ENCODE measurements at places on chromosomes 16 and 17.
A peak's percentile ranks its signal among the peaks of the same experiment; 100 is the strongest.

GRCh38 chr16:13289515-13289914 is 388.1 kb downstream of the SHISA9 start:
- DNase-seq = no peak

- DNase-seq = peak; percentile 50
Observed at GRCh38 chr16:23420011-23420410, 33.0 kb downstream of the COG7 start.

GRCh38 chr16:48393485-48394354 is 8.5 kb upstream of the SIAH1 start:
- DNase-seq = peak; percentile 58

GRCh38 chr16:20870122-20870820 is 29.9 kb downstream of the DCUN1D3 start:
- no peak for DNase-seq

- DNase-seq = peak; percentile 14
Observed at GRCh38 chr16:86700046-86700945, 121.9 kb downstream of the FOXL1 start.

DNA sequence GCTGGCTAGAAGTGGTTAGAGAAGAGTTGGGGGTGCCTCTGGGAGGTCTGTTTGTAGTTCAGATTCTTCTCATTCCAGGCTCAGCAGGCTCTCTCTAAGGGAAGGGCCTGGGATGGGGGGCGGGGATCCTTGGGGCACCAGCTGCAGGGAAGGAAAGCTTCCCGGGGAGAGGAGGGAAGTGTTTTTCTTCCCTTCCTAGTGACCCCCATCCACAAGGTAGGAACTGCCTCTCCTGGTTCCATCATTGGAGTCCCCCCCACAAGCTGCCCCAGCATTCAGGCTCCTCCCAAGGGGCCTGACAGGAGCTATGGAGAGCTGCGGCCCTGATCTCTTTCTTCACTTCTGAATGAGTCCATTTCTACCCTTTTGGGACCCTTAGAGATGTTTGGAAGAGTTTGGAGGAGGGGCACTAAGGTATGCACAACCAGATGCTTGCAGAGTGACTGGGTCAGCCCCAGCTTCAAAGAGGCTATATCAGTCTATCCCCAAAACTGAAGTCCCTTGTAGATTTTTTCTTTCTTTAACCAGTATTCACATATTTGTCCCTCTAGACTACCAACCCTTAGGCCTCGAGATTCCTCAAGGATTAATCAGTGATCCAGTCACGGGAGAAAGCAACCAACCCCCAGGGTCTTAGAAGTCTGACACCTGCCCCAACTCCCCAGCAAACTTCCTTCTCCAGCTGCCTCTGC is 13.9 kb upstream of the FZD2 start:
- peak; percentile 96 for DNase-seq

DNA sequence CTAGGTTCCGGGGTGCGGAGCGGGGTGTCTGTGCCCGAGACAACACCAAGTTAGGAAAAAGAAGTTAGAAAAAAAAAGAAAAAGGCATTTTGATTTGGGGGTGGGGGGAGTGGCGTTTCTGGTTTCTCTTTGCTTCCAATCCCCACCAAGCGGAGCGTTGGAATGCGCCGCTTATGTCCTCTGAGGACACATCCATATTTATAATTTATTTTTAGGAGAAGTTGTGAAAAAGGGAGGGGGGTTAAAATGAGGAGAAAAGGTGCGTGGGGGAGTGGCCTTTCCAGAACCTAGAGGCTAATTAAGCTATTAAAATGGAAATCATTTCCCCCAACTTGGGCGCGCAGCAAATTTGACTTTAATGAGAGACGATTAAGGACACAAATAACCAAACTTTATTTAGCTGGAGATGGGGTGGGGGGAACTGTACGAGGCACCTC is 232.1 kb downstream of the MRTFB start:
- DNase-seq = peak; percentile 36

DNA sequence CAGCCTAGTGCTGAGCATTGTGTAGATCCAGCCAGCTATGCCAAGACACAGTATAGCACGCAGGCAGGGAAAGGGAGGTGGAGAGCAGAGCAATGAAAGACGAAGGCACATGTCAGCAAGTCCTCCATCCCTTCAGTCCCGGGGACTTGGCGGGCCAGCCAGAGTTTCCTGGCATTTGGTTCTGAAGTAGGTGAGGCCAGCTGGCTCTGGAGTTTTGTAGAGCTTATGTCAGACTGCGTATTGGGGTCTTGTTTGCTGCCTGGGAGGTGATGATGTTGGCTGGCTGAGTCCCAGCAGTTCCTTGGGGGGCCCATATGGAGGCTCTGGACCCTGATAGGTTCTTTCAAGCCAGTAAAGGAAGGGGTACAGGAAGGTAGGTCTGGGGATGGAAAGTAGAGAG is 55.7 kb upstream of the AKTIP start:
- DNase-seq = no peak

- DNase-seq = no peak
Observed at GRCh38 chr16:16121185-16121727, 102.0 kb downstream of the ABCC6 start.

GRCh38 chr17:61047515-61047914 is 352.1 kb upstream of the TBX2 start:
- no peak for DNase-seq

DNA sequence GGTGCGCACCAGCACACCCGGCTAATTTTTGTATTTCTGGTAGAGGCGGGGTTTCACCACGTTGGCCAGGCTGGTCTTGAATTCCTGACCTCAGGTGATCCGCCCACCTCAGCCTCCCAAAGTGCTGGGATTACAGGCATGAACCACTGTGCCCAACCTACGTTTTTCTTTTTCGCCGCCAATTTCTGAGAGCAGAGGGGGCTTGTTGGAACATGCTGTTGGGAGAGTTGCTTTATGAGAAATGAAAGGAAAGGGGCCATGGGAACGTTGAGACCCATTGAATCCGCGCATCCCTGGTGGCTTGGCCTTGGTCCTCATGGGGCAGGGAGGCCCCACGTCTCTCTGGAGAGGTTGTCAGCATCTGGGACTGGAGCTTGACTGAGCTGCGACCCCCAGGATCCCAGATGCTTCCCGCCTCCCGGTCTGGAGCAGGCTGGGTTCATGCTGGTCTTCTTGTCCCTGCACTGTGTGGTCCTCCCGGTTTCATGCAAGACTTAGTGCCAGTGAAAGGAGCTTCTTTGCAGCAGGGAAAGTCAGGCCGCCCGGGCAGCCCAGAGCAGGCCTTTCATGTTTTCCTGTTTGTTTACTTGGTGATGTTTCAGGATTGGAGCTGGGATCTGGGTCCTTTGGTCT is 22.8 kb downstream of the CRISPLD2 start:
- no peak for DNase-seq

GRCh38 chr16:54280751-54281150 is 5.8 kb downstream of the IRX3 start:
- peak; percentile 36 for DNase-seq

GRCh38 chr16:47110939-47111338 is 32.8 kb downstream of the NETO2 start:
- DNase-seq = no peak

GRCh38 chr17:54861471-54861983 is 39.1 kb upstream of the TOM1L1 start:
- DNase-seq = no peak

DNA sequence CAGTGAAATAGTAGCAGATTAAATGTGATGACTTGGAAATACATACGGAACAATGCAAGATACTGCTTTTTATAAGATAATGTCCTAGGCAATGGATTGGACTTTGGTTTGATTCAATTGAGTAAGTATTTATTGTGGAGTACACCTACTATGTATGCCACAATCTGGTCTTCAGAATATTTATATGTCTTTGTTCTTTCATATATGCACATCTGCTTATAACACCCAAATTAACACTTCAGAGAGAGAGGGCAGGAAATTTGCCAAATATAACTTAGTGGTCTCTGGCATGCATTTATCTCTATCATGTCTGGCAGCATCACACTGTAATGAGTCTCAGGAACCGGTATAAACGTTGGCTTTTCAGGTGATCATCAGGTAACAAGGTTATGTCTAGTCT is 16.9 kb downstream of the RPGRIP1L start:
- no peak for DNase-seq

- DNase-seq = peak; percentile 15
Observed at GRCh38 chr17:57257895-57258851, 1.9 kb downstream of the MSI2 start.

DNA sequence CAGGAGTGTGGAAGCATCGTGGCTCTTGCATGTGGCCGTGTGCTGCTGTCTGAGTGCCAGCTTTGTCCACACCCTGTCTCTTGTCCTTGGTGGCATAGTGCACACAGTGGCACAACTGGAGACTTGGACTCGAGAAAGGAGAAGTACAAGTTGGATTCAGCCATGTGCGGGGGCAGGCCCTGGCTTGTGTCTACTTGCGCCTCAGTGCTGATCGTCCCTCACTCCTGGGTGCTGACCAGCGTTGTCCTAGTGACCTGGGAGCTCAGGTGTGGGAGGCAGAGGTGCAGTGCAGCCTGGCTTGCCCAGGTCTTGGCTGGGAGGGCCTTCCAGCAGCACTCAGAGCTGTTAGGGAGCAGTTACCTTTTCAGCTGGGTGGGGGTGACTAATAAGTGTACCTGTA is 20.6 kb downstream of the MPRIP start:
- no peak for DNase-seq

DNA sequence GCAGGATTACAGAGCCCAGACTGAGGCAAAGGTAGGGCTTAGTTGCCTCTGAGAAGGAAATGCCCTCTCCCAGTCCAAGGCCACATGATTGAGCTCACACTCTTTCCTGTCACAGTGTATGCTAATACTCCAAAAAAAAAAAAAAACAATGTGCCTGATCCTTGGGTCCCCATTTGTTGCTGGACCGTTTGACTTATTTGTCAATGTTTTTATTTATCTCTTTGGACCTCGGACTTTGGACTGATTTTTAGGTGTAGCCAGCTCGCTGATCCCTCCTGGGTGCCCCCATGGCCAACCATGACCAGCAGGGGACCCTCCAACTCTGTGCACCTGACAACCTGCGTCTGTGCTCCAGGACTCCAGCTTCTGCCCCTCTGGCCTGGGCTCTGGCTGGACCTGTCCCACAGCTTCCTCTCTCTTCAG is 622 bp upstream of the CCL16 start:
- no peak for DNase-seq

- no peak for DNase-seq
Observed at GRCh38 chr17:4872786-4873185, 26.6 kb upstream of the C17orf107 start.

DNA sequence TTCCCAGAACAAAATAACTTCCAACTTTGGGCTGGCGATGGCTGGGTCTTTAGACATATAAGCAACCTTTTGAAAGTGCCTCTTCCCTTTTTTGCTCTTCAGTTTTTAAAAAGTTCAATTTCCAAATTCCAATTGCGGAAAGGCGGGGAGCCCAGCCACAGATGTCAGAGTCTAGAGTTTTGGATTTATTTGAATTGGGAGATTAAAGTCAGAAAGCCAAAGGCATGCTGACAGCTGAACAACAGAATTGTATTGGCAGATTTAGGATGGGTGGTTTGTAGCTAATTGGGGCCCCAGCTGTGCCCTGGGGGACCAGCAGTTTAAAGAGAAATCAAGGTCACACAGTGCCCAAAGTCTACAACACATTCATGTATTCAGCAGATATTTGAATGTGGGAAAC is 10.5 kb downstream of the YPEL2 start:
- no peak for DNase-seq

Data from fibroblast of lung (primary cell).